ENCODE measurements at places on chromosomes 1 and 21.

DNA sequence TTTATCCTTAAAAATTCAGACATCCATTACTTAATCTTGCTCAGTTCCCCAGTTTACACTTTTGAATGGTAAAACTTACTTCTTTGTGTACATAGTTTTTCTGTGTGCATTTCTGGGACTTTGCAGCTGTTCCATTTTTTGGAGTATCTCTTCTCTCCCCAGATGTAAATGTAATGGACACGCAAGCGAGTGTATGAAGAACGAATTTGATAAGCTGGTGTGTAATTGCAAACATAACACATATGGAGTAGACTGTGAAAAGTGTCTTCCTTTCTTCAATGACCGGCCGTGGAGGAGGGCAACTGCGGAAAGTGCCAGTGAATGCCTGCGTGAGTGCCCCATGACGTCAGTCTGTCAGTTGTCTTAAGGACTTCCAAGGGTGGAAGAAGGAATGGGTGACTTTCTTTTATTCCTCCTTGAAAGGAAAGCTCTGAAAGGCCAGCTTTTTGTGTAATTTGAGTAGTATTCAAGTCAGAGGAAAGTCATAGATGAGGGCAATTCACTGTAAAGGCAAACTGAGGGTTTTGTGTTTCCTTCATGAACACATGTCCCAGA is 75.7 kb upstream of the LAMC2 start:
- no peak for DNase-seq

GRCh38 chr1:244449936-244450508 is 1.7 kb downstream of the ADSS2 start:
- no peak for DNase-seq

- DNase-seq: no peak
Observed at GRCh38 chr1:46218443-46218842, 15.3 kb downstream of the LURAP1 start.

DNA sequence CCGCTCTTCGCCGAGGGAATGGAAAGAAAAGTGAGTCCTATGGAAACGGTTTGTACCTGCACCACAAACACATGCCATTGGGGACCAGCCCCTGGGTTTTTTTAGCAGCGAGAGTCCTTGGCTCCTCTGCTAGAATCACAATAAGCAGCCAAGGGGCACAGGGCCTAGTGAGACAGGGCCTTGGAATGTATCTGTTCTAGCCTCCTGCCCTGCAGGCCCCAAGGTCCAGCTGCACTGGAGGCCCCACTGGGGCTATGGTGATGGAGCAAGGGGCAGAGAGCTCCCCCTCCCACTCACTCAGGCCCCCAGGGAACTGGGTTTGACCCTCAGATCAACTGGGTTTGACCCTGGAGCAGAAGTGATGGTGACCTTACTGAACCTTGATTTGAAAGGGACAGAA is 14.4 kb downstream of the SHISA4 start:
- DNase-seq: peak; percentile 64

DNA sequence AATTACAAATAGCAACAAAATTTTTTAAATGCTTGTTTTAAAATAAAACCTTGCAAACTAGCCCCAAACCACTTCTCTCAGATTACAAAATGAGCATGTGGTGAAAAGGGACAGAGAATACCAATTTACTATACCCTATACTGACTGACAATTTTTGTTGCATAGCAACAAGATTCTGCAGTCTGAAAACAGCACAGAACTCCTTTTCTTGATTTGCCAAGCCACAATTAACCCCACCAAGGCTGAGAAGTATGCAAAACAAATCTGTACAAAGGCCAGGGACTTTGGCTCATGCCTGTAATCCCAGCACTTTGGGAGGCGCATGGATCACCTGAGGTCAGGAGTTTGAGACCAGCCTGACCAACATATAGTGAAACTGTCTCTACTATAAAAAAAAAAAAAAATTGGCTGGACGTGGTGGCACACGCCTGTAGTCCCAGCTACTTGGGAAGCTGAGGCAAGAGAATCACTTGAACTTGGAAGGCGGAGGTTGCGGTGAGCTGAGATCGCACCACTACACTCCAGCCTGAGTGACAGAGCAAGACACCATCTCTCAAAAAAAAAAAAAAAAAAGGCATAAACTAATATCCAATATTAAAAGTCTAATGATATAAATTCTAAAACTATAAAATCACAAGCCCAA is 21.8 kb downstream of the ENAH start:
- no peak for DNase-seq

DNA sequence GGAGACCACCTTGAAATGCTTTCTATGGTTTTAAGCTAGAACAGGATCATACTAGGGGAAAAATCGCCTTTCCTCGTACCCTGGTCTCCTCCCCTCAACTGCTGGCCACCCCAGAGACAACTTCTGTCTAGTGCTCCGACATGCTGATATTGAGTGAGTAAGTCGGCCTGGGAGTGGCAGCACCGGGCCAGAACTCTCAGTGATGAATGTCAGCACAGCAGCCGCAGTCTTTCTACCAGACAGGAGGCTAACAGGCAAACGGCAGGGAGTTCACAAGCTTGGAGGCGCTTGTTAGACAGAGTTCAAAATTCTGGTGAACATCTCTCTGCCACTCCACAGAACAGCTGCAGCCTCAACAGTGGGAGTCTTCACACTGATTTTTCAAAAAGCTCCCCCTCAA is 716.9 kb downstream of the ADGRL2 start:
- no peak for DNase-seq

DNA sequence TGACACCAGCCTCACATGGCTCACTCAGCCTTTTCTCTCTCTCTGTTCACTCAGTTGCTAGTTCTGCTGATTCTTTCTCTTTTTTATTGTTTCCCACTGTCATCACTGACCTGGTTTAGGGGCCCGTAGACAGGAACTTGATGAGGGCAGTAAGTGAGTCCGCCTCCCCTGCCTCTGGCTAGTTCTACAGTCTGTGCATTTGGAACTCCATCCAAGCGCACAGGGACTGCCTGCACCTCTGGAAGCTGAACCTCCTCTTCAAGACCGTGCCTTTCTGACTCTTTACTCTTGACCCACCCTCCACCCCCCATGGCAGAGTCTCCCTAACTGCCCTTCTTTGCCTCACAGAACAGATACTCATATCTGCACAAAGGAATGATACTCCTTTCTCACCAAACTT is 4.2 kb downstream of the TENT5C start:
- DNase-seq: no peak

DNA sequence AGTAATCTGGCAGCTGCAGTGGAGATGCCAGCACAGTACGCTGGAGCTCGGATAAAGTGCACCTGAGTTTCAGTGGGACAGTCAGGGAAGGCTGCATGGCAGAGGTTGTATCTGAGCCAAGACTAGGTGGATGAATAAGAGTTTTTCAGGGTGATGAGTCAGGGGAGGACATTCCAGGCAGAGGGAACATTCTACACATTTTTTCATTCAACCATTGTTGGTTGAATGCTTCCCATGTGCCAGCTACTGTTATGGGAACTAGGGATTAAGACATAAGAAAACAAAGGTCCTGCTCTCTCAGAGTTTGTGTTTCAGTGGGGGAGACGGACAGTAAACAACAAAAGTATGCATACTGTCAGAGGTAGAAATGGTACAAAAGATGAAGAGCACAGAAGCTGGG is 5.2 kb downstream of the LEPR start:
- peak; percentile 74 for DNase-seq

DNA sequence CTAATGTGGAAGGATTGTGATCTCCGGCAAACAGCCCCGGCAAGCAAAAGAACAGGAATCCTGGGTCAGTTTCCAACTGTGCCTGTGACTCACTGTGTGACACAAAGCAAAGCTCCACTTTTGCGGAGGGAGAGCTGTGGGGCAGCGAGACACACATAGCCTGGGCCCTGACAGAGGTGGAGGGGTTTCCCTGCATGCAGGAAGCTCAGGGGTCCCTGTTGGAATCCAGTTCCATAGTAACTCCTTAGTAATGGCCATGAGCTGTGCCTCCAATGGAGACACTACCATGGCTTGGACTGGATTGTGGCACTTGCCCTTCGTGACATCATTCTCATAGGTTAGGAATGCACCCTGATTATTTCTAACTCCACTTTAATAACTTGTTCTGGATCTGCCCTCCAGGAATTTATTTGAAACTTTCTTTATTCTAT is 47.0 kb upstream of the ATF3 start:
- DNase-seq: peak; percentile 76

DNA sequence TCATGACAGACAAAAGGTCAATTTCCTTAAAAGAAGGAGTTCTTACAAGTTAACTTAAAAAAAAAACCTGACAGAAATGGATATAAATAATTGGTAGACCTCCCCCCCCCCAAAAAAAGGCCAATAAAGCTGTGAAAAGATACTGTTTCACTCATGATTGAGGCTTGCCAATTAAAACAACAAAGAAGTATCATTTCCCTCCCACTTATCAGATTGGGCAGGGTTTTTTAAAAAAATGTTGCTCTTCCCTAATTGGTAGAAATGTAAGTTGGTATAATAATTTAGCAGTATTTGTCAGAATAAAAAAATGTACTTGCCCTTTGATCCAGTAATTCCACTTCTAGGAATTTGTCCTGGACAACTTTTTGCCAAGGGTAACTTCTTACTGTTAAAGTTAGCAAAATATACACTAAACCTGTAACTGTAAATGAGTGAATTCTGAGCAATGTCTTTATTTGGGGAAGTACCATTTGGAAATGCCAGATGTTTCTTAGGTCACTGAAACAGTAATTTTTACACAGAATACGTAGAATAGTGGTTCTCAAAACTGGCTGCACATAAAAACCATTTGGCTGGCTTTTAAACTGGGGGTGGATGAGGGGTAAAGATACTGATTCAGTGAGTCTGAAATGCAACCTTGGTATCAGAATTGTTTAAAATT is 17.5 kb downstream of the RNF2 start:
- peak; percentile 68 for DNase-seq

DNA sequence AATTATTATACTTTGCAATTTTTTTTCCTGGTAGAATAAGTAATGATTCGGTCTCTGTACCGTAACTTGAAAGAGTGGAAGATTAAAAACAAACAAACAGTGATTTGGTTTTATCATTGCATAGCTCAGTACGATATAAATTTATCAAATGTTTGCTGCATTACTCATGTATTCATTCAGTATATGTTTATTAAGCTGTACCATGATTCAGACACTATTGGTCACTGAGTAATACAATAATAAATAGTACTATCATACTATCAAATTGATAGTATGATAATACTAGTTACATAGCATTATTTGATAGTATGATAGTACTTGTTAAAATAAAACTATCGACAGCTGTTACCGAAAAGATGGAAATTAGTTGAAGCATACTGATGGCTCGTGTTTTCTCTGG is 12.1 kb downstream of the CENPF start:
- DNase-seq: peak; percentile 74

- no peak for DNase-seq
Observed at GRCh38 chr1:234849832-234850231, 239.9 kb upstream of the IRF2BP2 start.

DNA sequence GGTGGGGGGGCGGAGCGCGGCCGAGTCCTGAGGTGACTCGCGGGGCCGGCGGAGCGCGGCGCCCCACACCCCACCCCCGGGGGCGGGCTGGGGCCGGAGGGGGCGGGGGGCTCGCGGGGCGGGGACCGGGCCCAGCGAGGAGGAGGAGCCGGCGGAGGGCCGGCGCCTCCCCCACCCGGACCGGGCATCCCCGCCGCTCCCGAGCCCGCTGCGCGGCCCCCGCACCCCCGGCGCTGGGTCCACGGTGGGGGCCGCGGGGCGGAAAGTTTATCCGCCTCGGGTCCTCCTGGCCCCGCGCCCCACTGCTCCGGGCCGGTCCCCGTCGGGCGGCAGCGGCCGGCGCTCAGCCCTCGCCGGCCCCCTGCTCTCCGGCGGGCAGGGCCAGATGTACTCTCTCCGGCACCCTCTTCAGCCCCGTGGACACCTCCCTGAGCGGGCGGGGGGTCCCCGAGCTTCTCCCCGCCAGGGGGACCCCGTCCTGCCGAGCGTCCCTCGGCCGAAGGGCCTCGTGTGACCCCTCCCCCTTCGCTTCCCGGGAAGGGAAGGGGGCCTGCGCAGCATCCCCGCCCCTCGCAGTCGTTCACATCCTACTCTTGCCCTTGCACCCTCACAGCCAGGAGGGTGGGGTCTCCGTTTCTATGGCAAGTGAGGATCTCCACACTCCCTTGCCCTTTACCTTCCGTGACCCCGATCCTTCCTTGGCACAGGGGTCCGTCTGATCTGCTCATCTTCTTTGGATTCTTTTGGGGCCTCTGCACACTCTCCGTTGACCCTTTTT is 663 bp downstream of the CAMTA1 start:
- peak; percentile 15 for DNase-seq

GRCh38 chr1:165834229-165834628 is 6.8 kb downstream of the UCK2 start:
- DNase-seq: no peak

DNA sequence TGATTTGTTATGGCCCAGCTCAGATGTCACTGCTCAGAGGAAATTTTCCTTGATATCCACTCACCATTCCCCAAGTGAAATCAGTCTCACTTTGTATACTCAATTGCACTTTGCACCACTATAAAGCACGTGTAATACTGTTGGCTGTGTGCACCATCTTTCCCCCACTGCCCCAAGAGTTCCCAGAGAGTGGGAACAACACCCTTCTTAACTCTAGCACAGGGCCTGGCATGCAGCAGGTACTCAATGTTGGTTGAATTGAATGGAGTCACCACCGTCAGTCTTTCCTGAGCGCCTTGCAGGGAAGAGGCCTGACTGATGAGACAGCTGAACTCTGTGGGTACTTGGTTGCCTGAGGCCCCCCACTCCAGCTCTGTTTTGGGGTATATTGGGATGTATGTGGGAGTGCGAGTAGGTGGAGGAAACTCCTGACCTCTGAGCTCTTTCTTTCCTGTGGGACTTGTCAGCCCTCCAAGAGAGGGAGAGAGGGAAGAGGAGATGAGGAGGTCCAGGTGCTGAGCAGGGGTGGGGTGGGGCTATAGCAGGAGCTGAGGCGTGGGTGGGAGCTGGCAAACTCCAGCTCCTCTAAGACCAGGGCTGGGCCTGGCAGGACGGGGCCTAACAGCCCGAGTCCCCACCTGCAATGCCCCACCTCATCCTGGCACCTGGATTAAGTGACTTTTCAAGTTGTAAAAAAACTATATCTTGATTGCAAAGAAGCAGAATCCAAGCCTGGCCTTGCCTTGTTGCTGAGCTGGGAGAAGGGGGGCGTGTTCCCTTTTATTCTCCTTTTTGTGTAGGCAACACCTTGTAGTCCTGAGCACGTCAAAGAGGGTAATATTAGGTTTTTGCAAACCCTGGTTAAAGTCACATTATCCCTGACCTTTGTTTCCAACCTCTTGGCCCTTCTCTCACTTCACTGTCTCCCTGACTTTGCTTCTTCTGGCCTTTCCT is 19.4 kb upstream of the WASF2 start:
- no peak for DNase-seq

- DNase-seq: no peak
Observed at GRCh38 chr21:45602106-45602505, 41.4 kb upstream of the PCBP3 start.

DNA sequence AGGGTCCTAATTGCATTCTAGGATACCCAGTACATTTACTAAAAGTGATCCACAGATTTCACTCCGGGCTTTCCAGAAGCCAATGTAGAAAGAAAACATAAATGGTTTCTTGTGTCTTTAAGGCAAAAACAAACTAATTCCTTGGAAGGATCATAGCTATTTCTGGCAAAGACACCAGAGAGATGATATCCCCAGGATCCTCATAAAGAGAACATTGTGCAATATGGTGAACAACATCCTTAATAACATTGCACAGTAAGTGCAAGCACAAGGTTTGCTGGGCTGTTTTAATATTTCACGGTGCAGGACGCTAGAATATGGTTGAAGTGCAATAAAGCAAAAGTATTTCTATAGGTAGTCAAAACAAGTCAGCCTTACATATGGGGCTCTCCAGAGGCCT is 83.0 kb downstream of the NTPCR start:
- DNase-seq: peak; percentile 57

- no peak for DNase-seq
Observed at GRCh38 chr1:33849211-33849610, 14.7 kb upstream of the HMGB4 start.

GRCh38 chr1:153985941-153986761 is at the start of gene RAB13:
Gene RAB13 (minus strand): TSS chr1:153986339. CDS start chr1:153986236, 103 bp downstream.
- DNase-seq: peak; percentile 80

Measured in IMR-90 (cell line).